ENCODE measurements at places on chromosomes 1 and 21. TPM values are rescaled to one million over a fixed set of nuclear protein-coding genes. Genes with fewer than 3 reads are reported as not detected.

DNA sequence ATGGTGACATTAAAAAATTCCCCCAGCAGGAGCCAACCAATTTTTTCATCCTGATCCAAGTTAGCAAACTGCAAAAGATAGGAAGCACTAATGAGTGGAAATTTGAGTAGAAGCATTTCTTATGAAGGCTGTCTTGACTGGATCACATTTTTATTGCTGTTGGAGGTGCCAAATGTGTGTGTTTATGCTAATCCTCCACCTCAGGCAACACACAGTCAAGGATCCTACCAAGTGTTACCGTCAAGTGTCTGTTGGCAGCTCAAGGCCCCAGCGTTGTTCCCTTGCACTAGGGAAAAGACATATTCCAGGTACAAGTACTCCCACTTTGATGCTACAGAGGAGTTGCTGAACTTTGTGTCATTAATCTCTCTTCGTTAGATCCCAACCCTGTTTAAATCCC is 18.3 kb downstream of the METTL18 start:
- DNase-seq = no peak

- DNase-seq = no peak
These were observed 470.1 kb upstream of the PLXNA2 start for GRCh38 chr1:208714323-208714722.

Gene GFI1
- 22.4 TPM for total RNA-seq

DNA sequence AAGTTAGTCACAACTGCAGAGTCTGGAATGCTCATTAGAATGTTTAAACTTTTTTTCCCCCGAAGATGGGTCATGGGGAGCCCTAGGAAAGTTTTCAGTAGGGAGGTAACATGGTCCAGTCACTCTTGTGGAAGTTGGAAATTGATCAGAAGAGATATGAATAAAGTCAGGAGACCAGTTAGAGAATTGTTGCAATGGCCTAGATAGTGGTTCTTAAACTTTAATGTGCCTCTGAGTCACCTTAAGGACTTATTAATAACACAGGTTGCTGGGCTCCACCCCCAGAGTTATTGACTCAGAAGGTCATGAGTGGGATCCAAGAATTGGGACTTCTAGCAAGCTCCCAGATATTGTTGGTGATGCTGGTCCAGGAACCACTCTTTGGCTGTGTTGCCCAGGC is 3.2 kb upstream of the TFAP2E start:
- DNase-seq = no peak

Gene SPRR2F
- not detected for total RNA-seq

Gene RNU1-1
- total RNA-seq = 3,916 TPM

DNA sequence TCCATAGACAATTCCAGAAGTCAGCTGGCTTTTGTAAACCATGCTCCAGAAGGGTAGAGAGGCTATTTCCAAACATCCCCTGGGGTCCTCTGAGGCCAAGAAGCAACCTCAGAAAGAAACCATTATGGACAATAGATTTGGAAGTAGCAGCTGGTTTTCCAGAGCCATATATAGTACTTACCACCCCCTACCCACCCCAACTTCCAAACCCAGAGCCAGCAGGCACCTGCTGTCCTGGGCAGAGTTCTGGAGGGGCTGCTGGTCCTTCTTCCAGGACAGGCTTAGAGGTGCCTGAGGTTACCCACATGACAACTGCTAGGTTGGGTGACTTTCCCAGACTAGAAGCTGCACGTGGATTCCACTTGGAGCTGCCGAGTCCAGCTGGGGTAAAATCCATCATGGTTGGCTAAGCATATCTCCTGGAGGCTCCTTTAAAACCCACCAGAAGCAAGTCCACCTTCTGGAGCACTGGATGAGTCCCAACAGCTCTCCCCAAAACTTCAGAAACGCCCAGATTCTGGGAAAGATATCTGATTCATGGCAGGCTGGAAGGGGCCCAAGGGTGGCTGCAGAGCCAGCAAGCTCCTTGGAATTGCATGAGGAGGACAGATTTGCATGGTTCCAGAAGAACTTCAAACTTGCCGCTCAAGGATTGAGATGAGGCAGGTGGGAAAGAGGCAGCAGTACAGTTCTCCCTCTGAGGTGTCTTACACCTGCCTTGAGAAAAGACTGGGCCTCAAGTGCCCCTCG is 5.8 kb downstream of the MYCL start:
- no peak for DNase-seq

DNA sequence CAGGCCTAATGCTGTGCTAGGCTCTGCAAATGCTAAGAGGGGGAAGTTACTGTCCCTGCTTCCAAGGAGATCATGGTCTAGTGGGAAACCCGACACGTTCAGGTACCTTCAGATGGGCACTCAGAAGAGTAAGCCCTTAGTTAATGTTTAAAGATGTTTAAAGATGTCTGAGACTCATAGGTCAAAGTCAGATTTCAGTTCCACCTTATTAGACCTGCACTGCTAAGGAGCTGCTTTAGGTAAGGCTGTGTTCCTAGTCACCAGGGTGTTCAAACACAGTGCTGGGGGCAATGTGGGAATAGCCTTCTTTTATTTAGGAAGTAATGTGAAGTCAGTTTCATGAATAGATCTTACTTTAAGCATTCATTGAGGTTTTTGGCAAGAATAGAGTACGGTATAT is 3.8 kb upstream of the RUSC1 start:
- DNase-seq = no peak

- DNase-seq = no peak
These were observed 80.6 kb upstream of the IPO9 start for GRCh38 chr1:201748335-201748734.

Gene FCGR1A
- total RNA-seq = not detected

Gene KLHDC9
- total RNA-seq = 0.60 TPM

Gene MATN1
- total RNA-seq = 0.47 TPM

DNA sequence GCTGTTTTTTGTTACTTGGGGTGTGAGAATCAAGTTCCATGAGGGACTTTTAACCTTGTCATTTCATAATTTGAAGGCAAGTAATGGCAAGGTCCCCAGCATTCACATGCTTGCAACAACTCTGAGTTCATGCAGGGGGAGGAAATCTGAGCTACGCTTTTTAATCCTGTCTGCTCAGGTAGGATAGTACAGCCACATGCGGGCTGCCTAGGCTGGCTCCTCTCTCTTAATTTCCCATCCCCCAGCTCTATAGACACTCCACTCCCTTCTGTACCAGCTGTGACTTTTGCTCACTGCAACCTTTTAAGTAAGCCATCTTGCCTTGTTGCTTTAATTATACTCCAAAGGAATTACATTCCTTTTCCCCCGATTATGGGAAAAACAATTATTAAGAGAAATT is 30.1 kb downstream of the PTGFR start:
- DNase-seq = no peak

DNA sequence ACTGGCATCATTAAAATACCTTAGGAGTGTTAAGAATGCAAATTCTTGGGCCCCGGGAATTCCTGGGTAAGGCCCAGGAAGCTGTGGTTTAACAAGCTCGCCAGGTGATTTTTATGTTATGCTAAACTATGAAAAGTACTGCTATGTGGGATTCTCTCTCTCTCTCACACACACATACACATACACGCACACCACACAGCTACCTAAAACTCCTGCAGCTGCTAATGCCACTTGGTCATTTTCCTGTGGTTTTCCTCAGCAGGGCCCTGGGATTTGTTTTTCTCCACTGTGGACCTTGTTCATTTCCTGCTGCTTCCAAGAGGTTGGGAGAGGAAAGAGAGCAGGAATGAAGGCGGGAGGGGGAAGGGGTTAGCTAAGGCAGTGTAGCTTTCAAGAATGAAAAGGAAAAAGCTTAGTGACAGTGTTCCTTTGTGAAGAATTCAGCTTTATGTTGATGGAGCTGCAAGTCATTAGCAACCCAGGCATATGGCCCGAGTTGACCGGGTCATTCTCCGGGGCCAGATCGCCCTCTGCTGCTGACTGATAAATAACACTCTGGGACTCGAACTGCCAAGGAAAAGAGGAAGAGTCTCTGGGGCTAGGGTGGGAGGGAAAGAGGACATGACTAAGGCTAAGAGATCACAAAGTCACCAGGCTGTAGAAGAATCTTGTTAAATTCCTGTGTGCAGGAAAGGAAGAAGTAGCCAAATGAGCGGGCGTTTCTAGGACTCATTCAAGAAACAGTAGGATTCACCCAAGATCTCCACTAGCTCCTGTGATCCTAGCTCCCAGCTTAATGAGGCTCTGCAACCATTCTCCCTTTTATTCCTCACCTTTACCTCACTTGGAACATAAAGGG is 30.5 kb upstream of the LRIG2 start:
- DNase-seq = no peak

GRCh38 chr1:232764458-232765251 is 40.6 kb upstream of the MAP10 start:
- DNase-seq = no peak

GRCh38 chr1:143691400-143691891 is 280.3 kb downstream of the FAM72C start:
- DNase-seq = no peak

Gene MX2
- 125 TPM for total RNA-seq

- no peak for DNase-seq
These were observed 257.5 kb upstream of the PRMT6 start for GRCh38 chr1:106798991-106799390.

Gene OR14K1
- total RNA-seq = not detected

- no peak for DNase-seq
These were observed 6.4 kb downstream of the UTP11 start for GRCh38 chr1:38018864-38019343.

DNA sequence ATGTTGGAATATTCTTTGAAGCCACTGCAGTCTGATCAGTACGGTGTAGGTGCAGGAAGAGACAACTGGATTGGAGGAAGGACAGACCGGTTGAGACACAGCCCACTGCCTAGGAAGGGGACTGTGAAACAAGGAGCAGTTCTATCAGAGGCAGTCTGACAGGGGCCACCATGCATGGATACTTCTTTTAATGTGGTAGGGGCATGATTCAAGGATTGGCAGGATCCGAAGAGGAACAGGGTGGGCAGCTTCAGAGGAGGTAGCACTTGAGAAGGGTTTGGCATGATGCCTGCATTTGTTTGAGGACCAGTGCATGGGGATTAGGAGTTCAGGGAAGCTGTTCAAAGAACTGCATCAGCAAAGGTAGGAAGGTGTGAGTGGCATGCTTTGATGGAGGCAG is 167.9 kb downstream of the DYRK1A start:
- DNase-seq = no peak

Gene INSRR
- total RNA-seq = not detected

- DNase-seq = no peak
These were observed 33.0 kb downstream of the LRRN2 start for GRCh38 chr1:204652497-204652896.

DNA sequence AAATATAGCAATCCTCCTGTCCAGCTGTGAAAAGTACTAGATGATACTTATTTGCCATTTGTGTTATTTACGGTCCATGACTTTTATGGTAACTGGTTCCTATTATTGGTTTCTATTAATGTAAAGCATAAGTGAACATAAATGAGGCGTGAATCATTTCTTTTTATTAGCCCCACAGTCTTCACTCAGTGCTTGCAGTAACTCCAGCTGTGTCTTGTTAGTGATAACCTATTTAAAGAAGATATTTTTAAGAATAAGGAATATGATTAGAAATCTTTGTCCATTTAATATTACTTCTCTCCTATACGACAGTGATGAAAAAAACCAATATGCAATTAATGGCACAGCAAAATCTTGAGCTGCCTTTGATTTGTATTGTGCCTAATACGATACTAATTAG is 149.9 kb downstream of the SPATA17 start:
- no peak for DNase-seq

Gene S100A7
- not detected for total RNA-seq

DNA sequence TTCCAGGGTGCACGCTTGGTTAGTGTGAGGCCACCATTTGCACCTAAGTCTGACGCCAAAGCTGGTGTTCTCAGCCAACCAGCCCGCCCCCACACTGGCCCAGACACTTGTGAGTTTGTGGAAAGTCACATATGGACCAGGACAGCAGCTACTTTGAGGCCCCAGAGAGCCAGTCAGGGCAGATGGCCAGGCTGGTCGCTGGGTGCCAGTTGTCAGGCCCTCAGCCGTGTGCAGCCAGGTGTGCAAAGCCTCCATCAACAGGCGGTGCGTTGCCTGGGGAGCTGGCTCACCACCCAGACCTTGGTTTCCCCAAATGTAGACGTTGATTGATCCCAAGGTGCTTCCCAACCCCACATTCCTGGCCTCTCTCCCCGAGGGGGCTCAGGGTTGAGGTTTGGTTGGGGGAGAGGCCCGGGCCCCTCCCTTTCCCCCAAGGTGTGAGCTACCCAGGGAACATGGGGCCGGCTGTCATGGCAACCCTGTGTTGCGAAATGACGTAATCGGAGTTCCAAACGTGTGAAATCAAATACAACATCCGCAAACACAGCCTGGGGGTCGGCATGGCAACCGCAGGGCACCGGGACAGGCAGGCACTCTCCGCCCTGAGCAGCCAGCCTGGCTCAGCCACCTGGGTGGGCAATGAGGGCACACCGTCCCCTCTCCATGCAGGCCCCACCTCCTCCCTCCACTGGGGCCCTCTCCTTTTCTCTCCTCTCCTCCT is 42.2 kb upstream of the WNT4 start:
- peak; percentile 21 for DNase-seq

DNA sequence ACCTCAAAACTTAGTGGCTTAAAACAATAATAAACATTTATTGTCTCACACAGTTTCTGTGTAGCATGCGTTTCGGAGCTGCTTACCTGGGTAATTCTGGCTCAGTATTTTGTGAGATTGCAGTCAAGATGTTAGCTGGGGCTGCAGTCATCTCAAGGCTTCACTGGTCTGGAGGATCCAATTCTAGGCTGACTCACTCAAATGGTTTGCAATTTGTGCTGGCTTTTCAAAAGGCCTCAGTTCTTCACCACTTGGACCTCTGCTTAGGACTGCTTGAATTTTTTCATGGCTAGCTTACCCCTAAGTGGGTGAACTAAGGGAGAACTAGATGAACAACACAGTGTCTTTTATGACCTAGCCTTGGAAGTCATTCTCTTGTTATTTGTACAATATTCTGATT is 21.0 kb downstream of the XPR1 start:
- DNase-seq = no peak

Gene PTPRF
- total RNA-seq = not detected

DNA sequence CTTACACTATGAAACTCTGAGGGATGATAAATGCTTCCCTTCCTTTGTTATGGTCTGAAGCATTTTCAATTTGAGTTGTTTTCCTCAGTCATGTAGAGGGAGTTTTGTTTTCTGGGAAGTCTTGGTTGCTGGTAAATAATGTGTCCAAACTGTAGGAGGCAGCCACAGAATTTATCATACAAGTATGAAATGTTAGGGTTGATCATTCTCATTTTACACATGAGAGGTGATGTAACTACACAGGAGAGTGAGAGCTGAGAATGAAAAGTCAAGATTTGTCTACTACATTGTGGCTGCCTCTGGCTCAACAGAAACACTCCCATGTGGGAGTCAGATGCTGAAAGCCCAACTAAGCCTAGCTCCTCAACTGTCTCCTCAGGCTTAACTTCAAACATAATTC is 182.5 kb upstream of the SGIP1 start:
- no peak for DNase-seq

Gene ANGPTL7
- total RNA-seq = not detected

Gene RNF186
- not detected for total RNA-seq
